Transverse colon (tissue), 4 donors: ENCODE measurements at places on chromosomes 5 and 9. TPM values are rescaled to one million over a fixed set of nuclear protein-coding genes. Genes with fewer than 3 reads are reported as not detected.
A peak's percentile ranks its signal among the peaks of the same experiment; 100 is the strongest.

CTXN3 gene
- not detected for total RNA-seq

DNA sequence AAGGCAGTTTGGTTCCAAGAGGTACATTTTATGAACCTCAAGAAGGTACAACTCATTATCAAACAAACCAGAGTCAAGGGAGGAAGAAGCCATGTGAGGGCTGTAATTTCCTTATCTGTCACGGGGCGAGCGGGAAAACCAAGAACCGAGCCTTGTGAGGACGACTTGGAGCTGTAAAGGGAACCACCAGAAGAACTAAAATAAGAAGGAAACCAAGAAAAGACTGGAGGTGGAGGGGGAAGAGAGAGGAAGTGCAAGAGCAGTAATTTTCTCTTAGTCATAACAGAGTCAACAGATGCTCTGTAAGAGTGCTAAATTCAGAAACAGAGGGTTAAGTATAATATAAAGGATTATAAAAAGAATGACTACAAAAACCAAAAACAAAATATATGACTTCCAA, 127.1 kb downstream of the DIRAS2 start:
- no peaks in the 10 kb centered on the region for H3K27me3 ChIP-seq
- no peaks in the 10 kb centered on the region for H3K4me1 ChIP-seq
- no peak overlapping the region for H3K27ac ChIP-seq
- no peak overlapping the region for H3K4me3 ChIP-seq

CAVIN4 gene
- not detected for total RNA-seq

FOXD4L5 gene
- not detected for total RNA-seq

- H3K4me3 ChIP-seq, result peak overlapping the region; percentile 66
- H3K36me3 ChIP-seq, result no peaks in the 10 kb centered on the region
- H3K27ac ChIP-seq, result peak overlapping the region; percentile 98
Observed at GRCh38 chr9:133375116-133375723, 640 bp downstream of the SURF4 start.

GRCh38 chr9:982394-983230, 6.2 kb downstream of the DMRT3 start:
- H3K36me3 ChIP-seq, result no peaks in the 10 kb centered on the region
- no peak overlapping the region for H3K27ac ChIP-seq
- no peak for DNase-seq
- H3K27me3 ChIP-seq, result peaks cover 100% of the 10 kb centered on the region

- no peak for DNase-seq
- H3K27ac ChIP-seq, result no peak overlapping the region
- no peak overlapping the region for H3K4me3 ChIP-seq
- H3K27me3 ChIP-seq, result no peaks in the 10 kb centered on the region
- H3K36me3 ChIP-seq, result no peaks in the 10 kb centered on the region
Observed at GRCh38 chr5:75471193-75471592, 40.2 kb downstream of the CERT1 start.

GRCh38 chr9:132507670-132508469, 74.5 kb upstream of the BARHL1 start:
- H3K27ac ChIP-seq, result no peak overlapping the region
- H3K4me1 ChIP-seq, result no peaks in the 10 kb centered on the region
- H3K27me3 ChIP-seq, result peaks cover 41% of the 10 kb centered on the region

BTNL9 gene
- total RNA-seq, result 18.0 TPM

CDH18 gene
- not detected for total RNA-seq

- no peak overlapping the region for H3K27ac ChIP-seq
- DNase-seq, result no peak
- H3K36me3 ChIP-seq, result no peaks in the 10 kb centered on the region
- no peak overlapping the region for H3K4me3 ChIP-seq
Observed at GRCh38 chr9:33120620-33121019, 44.1 kb upstream of the SMU1 start.

DNA sequence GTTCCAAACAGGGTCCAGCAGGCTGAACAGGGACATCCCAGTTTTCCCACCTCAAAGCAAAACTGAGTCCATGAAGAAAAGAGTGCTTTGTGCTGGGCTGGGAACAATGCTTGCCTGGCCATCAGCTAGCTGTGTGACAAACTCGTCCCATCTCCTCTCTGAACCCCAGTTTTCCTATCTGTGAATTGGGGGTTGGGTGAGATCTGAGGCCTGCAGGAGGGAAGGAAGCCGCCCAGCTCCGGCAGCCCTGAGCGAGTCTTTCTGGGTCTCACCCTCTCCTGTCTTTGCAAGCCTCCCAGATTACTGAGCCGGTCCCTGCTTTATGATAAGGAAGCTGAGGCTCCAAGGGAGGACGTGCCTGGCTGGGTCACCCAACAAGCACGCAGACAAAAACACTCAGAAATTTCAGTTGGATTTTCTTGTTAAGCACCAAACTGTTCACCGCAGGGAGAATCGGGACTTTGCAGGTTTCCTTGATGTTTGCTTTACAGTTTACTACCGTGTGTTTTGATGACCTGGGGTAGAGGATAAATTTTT, 82.6 kb upstream of the LMX1B start:
- peaks cover 65% of the 10 kb centered on the region for H3K27me3 ChIP-seq
- DNase-seq, result no peak
- H3K36me3 ChIP-seq, result no peaks in the 10 kb centered on the region
- no peak overlapping the region for H3K27ac ChIP-seq

GRCh38 chr9:85502815-85503655, 238.7 kb downstream of the AGTPBP1 start:
- no peak for DNase-seq
- no peaks in the 10 kb centered on the region for H3K4me1 ChIP-seq
- no peak overlapping the region for H3K4me3 ChIP-seq
- no peak overlapping the region for H3K27ac ChIP-seq
- no peaks in the 10 kb centered on the region for H3K36me3 ChIP-seq

DNA sequence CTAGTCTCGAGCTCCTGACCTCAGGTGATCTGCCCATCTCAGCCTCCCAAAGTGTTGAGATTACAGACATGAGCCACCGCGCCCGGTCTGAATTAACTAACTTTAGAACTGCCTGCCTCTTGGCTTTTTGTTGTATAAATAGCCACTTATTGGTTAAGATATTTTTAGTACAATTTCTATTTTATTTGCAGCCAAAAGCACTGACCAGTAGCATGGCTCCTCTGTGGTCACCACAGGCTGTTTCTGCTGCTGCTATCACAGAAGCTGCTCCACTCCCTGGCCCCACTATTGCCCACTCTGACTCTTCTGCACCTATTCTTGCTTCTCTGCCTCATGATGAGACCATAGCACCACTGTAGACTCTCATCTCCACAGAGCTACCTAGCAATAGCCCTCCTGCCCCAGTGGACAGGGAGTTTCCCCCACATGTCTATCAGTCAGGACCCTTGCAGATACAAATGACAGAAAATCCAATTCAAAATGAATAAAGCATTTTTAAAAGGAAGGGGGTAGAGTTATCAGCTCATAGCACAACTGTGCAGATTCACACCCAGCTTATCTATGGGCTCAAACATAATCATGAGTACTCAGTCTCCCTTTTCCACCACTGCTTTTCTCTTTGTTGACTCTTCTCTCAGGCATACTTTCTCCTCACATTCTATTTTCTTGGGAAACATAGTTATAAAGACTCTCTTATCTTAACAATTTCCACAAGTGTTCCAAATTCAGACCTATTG, 151.8 kb upstream of the EPB41L4A start:
- no peak overlapping the region for H3K4me3 ChIP-seq
- H3K36me3 ChIP-seq, result no peaks in the 10 kb centered on the region
- DNase-seq, result no peak

CDKN2A gene
- total RNA-seq, result not detected

PCDHB3 gene
- 0.64 TPM for total RNA-seq

DNA sequence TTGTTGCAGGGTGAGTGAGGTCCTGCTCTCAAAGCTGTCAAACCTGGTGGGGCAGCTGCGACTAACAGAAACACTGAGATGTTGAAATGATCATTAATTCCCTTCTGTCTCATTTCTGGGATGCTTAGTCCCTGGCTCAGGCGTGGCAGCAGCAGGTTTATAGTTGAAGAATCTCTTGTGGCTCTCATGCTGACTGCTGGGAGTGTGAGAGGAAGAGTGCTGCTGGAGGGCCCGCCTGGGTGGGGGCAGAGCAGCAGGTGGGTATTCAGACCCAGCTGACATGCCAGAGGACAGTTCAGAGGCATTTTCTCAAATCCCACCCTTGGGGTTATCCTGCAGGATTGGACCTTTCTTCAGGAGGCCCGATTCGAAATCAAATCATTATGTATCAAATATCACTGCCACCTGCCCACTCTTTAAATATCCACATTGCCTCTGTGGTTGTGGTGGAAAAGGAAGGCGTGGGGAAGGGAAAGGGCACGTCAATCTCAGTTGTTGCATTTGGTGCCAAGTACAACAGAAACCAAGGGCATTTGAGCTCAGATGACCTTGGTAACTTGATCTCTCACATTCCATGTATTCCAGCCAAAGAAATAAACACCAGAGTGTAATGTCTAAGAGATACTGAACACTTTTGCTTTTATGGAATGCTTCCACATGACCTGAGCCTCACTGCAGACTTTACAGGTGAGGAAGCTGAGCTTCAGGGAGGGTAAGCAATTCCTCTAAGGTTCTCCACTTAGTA, 224.3 kb downstream of the AOPEP start:
- no peaks in the 10 kb centered on the region for H3K27me3 ChIP-seq
- DNase-seq, result no peak
- H3K4me3 ChIP-seq, result no peak overlapping the region
- peak overlapping the region; percentile 45 for H3K27ac ChIP-seq
- H3K36me3 ChIP-seq, result no peaks in the 10 kb centered on the region

DNA sequence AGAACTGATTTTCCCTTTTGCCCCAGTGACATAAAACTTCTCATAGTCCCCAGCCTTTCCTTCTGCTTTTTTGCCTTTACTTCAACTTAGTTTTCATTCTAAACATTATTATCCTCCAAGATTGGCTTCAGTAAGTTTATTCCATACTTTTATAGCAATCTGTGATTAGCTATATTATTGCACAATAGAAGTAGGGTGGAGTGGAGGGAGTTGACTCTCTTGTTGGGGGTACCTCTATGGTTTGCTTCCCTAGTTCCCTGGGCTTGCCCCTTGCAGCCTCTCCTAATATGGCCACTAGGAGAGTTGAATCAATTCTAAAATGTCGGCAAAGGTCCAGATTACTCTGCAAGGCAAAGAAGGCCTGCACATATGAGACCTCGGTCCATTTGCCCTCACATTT, 36.4 kb upstream of the TYRP1 start:
- no peaks in the 10 kb centered on the region for H3K36me3 ChIP-seq
- H3K4me3 ChIP-seq, result no peak overlapping the region
- no peaks in the 10 kb centered on the region for H3K27me3 ChIP-seq
- H3K27ac ChIP-seq, result no peak overlapping the region
- H3K4me1 ChIP-seq, result no peaks in the 10 kb centered on the region
- no peak for DNase-seq

PLAA gene
- total RNA-seq, result 12.0 TPM

DNA sequence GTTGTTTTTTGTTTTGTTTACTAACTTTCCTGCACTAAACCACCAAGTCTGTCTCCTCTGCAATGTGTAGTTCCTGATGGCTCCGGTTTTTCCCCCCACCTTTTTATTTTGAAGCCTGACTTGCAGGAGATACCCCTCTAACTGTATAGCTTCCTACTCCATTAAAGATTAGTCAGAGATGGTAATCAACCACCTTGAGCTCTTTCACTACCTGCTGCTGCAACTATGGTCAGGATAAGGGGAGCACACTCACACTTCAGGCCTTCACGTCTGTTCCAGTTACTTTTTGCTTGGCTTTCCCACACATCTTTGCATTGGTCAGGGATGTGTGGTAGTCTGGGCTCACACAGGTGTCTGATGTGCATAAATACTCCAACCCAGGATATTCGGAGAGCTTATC, 63.4 kb downstream of the NR6A1 start:
- peaks cover 17% of the 10 kb centered on the region for H3K4me1 ChIP-seq
- H3K36me3 ChIP-seq, result no peaks in the 10 kb centered on the region
- peak overlapping the region; percentile 72 for H3K27ac ChIP-seq
- no peak overlapping the region for H3K4me3 ChIP-seq
- H3K27me3 ChIP-seq, result no peaks in the 10 kb centered on the region
- DNase-seq, result no peak

MYMK gene
- not detected for total RNA-seq

DNA sequence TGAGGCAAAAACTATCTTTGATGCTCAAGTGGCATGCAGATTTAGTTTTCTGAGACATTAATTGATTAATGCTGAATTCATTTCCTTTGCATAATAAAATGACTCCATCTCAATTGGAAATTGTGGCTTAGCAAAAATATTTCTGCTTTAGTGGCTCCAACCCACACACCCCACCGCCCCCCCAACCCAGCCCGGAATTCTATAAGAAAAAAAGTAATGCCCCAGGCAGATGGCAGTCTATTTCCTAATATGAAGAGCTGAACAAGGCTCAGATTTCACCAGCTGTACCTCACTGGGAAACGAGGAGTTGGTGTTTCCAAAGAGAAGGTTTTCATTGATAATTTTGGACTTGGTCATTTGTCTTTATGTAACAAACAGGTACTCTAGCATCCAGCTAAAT, 182.1 kb downstream of the FBN2 start:
- H3K4me1 ChIP-seq, result no peaks in the 10 kb centered on the region
- no peaks in the 10 kb centered on the region for H3K36me3 ChIP-seq
- no peak for DNase-seq
- no peak overlapping the region for H3K27ac ChIP-seq
- H3K27me3 ChIP-seq, result no peaks in the 10 kb centered on the region

CDHR2 gene
- 87.6 TPM for total RNA-seq

HSDL2 gene
- total RNA-seq, result 24.9 TPM
